Stimulated activated CD8-positive, alpha-beta memory T cell treated with anti-CD3 and anti-CD28 coated beads, Interleukin-15, amount 100 ng/mL, for 24 hours (primary cell): ENCODE measurements at places on chromosomes 2 and 18.

DNA sequence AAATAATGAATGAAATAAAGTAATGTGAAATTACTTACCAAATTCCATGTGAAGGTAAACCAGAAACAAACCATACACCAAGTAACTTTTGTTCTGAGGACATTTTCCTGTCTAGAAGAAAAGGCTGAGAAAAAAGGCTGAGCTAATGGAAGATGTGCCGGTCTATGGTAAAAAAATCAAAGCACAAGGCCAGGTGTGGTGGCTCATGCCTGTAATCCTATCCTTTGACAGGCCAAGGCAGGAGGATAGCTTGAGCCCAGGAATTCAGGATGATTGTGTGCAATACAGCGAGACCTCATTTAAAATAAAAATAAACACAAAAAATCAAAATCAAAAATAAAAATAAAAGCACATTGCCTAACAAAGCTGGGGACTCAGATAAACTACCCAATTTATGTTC, 6.7 kb downstream of the ORC4 start:
- DNase-seq: no peak

- DNase-seq: no peak
These were observed 6.3 kb downstream of the STARD7 start for GRCh38 chr2:96202152-96202854.

- peak; percentile 7 for DNase-seq
These were observed 774 bp upstream of the FZD7 start for GRCh38 chr2:202032846-202033316.

GRCh38 chr2:205745661-205746419, 63.5 kb downstream of the NRP2 start:
- DNase-seq: no peak

GRCh38 chr2:234571620-234572407, 74.9 kb upstream of the ARL4C start:
- DNase-seq: no peak

DNA sequence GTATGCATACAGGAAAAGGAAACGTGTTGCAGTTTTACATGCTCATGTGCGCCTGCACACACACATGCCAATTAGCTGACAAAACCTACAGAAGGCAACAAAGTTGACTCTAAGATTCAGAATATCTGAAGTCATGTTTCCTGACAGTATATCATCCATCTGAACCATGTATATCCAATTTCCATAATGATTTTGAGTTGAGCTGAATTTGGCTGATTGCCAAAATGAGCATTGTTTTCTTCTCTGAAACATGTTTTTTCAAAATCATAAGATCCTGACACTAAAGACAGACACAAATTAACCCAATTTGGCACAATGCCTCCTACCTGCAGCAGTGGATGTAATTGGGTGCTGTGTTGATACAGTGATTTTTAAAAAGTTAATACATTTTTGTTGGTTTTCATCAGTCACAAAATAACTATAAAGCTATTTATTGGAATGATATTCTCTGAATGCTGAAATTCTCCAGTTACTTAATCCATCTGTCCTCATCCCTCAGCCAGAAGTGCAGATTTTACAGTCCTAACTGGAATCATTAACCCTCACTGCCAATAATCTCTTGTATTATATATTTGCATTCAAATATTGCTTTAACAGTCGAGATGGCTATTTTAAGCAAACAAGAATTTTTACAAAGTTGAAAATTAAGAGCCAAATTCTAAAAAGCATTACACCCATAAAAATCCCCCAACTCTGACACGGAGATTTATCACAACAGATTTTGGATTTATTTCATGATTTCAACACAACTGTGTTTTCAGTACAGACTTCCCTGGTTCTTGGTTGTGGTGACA, 161.7 kb upstream of the LMAN1 start:
- no peak for DNase-seq

GRCh38 chr2:152571048-152571766, 146.1 kb downstream of the PRPF40A start:
- no peak for DNase-seq

DNA sequence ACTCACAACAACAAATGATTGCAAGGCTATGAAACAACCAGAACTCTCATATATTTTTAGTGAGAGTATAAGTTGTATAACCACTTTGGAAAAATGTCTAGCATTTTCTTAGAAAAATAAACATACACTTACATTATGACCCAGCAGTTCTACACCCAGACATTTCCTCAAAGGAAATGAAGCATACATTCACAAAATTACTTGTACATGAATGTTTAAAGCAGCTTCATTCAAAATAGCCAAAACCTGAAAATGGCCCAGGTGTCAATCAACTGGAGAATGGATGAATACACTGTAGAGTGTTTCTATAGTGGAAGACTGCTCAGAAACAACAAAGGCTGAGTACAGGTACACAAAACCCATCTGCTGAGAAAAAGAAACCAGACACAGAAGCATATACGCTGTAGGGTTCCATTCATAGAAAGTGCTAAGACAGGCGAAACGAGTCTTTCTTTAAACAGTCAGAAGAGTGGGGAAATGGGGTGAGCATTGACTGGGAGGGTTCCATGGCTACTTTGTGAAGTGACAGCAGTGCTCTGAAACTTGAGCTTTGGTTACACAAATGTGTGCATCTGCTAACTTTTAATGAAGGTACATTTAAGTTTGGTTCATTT, 799.0 kb downstream of the DCDC2C start:
- no peak for DNase-seq

DNA sequence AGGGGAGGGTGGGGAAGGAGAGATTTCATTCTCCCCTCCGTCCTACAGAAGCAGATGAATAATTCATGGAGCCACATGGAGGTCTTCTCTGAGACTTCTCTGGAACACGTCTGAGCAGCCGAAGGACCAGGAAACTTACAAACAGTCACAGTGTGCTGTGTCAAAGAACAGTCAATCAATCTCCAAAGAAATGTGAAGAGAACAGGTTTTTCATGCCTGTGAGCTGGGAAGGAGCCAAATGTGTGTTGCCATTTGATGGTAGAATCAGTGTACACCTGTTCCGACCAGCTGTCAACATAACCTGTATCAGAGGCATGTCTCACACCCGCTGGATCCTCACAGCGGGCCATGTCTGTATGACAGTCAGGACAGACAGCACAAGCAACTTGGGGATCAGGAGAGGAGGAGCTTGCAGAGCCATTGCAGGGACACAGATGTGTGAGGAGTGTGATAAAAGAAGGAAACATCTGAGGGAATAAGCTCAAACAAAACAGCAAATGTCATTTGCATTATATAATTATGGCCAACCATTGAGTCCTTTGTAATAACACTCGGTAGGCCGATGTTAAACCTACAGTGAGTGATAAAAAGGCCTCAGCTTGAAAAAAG, 298.5 kb downstream of the EN1 start:
- DNase-seq: no peak

DNA sequence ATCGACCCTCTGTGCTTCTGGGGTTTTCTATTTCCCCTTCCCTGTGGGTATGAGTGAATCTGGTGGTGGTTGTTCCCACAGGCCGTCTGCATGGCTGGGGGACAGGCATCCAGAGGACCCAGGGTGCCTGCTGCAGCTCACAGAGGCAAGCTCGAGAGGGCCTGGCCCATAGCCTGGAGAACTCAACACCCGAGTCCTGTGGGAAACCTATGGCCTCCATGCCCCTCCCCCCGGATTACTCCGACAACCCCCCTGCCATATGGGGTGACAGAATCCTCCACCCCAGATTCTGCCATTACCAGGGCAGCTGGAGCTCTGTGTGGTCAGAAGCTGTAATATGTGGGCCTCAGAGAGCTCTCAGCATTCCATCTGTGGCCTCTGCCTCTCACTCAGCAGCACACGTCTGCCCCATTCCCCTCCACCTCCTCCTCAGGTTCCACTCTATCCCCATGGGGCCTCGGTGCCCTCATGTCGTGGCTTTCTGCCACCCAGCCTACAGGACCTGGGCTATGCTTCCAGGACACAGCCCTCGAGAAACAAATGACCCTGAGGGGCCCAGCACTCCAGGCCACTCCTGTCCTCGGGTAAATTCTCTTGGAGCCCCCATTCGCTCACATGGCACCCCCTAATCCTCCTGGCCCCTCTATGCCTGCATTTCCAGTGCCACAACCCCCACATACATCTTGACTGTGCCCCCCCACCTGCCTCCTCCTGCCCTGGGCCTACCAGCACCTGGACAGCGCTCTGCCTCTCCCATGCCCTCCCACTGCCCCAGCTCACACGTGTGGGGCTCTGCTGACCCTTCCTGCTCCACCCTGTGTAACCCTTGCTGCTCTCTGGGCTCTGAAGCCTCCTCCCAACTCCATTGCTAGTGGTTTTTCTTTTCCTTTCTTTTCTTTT, 3.6 kb downstream of the MZT2A start:
- no peak for DNase-seq

- no peak for DNase-seq
These were observed 186.4 kb upstream of the ST6GAL2 start for GRCh38 chr2:107072150-107072940.

- no peak for DNase-seq
These were observed 46.0 kb downstream of the SLC66A2 start for GRCh38 chr18:79905389-79905911.

GRCh38 chr2:116747103-116747502, 1067.4 kb upstream of the DDX18 start:
- DNase-seq: no peak

DNA sequence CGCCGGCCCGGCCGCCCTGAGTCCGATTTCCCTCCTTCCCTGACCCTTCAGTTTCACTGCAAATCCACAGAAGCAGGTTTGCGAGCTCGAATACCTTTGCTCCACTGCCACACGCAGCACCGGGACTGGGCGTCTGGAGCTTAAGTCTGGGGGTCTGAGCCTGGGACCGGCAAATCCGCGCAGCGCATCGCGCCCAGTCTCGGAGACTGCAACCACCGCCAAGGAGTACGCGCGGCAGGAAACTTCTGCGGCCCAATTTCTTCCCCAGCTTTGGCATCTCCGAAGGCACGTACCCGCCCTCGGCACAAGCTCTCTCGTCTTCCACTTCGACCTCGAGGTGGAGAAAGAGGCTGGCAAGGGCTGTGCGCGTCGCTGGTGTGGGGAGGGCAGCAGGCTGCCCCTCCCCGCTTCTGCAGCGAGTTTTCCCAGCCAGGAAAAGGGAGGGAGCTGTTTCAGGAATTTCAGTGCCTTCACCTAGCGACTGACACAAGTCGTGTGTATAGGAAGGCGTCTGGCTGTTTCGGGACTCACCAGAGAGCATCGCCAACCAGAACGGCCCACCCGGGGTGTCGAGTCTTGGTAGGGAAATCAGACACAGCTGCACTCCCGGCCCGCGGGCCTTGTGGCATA, 4.6 kb downstream of the SIX2 start:
- DNase-seq: no peak

DNA sequence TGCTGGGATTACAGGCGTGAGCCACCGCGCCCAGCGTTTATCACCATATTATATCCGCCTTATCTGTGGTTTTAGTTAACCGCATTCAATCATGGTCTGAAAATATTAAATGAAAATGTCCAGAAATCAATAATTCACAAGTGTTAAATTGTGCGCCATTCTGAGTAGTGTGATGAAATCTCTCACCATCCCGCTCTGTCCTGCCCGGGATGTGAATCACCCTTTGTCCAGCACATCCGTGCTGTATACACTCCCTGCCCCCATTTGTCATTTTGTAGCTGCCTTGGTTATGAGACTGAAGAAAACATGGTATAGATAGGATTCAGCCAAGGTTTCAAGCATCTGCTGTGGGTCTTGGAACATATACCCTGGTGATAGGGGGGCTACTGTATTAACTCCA, 70.7 kb downstream of the TIMM21 start:
- DNase-seq: no peak

- DNase-seq: no peak
These were observed 162.3 kb upstream of the ZEB2 start for GRCh38 chr2:144682248-144682647.

GRCh38 chr18:26909599-26910290, 44.2 kb upstream of the AQP4 start:
- no peak for DNase-seq

DNA sequence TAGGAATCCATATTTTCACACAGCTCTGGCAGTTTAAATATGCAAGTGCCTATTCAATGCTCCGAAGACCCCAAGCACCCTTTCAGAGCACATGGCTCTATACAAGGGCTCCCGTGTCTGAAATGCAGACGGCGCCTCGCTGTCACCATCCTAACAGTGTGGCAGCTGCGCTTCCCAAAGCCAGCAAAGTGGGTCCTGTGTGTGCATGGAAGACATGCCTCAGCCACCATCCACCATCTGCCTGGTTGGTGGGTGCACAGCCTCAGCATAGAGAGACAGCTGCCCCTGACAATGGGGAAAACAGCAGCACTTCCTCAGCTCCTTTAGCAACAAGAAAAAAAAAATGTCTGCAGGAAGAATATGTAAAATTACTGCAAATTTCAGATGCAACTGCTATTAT, 218.1 kb downstream of the SP3 start:
- no peak for DNase-seq

DNA sequence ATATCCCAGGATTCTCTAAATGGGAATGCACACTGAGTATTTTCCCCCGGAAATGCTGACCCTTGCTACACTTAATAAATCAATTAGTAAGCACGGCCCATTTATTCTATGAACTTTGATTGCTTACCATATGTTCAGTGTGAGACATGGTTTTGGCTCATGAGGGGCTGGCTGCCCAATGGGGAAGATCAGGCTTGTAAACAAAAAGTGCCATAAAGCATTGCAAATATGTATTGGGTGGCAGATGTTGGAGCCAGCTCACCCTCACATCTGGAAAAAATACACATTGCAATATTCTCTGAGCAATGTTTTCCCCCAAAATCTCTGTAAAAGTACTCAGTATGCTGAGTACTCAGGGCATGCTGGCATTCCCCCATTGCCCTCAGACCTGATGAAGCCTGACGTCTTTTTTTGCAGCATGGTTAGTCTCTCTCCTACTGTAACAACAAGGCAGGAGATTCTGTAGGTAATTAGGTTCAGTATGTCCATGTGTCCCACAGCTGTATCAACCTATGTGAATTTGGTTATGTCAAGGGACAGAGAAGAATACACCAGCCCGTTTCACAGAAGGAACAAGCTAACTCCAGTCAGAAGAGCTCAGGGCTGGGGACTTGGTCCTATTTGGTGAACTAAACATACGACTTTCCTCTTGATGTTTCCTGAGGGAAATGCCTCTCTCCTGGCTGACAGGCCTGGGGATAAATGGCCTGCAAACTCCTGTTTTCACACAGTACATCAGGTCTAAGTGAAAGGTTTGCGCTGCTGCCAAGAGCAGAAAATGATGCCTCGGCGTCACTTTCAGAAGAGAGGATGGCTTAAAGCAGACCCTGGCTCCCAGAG, 202.4 kb downstream of the INSIG2 start:
- DNase-seq: no peak

DNA sequence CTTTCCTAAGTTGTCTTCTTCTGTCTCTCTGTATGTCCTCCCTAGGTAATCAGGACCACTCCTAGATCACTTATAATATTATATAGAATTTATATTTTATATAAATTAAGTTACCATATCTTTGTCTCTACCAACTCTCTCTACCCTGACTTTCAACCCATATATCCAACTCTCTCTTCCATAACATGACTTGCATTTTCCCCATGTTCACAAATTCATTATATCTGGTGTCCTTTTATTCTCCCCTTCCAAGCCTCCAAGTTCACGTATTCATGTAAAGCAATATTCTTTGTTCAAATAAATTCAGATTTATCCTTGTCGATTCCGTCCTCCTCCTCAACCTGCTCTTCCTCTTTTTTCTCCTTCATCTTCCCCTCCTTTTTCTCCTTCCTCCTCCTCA, 127.5 kb downstream of the XIRP2 start:
- DNase-seq: no peak
